ENCODE measurements at places on chromosomes 7 and 10. TPM values are rescaled to one million over a fixed set of nuclear protein-coding genes. Genes with fewer than 3 reads are reported as not detected.

GRCh38 chr10:113651898-113652297, 11.9 kb downstream of the NRAP start:
- no peak for DNase-seq

The H2BK1 gene
- polyA plus RNA-seq: not detected

DNA sequence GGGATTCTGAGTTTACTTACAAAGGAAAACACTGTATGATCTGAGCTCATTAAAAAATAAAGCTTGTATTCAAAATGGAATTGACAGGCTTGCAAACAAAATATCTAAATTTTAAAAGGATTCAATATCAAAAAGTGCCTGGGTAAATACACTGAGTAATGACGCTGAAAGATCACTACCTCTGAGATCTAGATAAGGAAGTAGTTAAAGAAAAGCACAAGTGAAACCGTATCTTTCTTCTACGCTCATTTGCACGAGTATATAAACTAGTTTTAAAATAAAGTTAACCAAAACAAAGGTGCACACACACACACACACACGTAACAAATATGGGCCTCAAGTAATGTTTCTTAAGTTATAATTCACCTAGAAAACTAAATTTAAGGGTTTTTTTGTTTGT, 93.4 kb downstream of the SNX13 start:
- DNase-seq: no peak

The STEAP1 gene
- 11.3 TPM for polyA plus RNA-seq

Data from left renal cortex interstitium (tissue), 4 donors.